ENCODE measurements at places on chromosomes 11 and 22.

DNA sequence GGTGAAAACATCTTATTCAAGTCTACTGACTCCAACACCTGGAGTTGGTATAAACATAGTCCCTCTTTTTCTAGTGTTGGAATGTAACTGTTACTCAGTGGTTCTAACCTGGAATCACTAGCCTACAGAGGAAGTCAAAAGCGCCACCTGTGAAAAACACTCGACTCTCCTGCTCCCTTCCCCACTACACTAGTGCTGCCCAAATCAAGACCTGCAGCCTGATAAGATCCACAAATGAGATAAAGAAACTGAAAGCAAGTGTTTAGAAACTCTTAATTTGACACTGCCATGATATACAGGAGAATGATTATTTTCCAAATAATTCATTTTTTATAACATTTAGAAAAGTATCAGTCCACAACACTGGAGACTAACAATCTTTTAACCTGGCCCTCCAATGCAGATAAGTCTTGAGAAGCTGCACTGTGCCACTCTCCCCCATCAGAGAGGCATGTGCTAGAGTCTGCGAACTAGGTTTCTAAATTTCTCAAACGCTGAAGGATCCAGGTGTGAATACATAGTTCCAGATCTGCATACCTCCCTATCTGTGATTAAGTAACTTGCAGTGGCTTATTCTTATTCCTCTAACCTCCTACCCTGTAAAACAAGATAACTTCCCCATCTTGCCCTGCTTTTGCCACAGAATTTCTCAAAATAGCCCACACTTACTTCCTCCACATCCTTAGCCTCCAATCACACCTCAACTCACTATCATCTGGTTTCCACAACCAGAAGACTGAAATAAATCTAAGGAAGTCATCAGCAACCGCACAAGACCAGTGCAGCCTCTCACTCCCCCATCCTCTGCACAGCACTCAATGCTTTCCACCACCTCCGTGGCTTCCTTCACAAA is 88.1 kb downstream of the RRAS2 start:
- DNase-seq: peak; percentile 25

DNA sequence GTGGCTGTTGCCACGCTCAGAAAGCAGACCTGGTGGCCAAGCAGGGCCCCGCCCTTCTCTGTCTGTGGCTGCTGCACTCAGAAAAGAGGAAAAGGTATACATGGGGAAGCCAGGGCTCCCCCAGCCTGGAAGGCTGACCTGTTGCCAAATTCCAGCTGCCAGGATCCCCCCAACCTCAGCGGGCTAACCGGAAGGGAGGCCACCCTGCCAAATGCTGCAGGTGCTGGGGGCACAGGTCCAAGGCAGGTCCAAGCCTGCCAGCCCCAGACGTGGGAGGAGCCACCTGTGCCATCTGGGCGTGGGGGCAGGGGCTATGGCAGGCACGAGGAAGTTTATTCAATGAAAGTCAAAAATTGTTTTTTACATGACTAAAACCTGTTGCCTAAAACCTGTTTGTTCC is 2.6 kb downstream of the NPTXR start:
- no peak for DNase-seq

GRCh38 chr11:32136657-32137056 is 45.8 kb downstream of the RCN1 start:
- DNase-seq: no peak

DNA sequence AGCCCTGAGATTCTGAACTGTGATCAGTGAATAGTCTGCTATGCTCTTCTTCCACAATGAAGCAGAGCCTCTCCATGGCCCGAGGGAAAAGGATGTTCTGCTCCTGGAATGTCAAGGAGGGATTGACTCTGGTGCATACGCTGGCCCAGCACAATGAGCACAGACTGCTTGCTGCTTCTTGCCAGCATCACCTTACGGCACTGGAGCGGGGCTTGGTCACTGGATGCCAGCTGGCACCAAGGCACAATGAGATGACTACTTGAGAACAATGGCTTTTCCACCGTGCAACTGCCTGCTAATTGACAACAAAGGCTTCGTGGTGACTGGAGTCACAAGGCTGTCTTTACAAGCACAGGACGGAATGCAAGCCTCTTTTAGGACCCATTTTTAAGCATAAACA is 139.2 kb downstream of the DSCAML1 start:
- DNase-seq: no peak

GRCh38 chr11:72787216-72788104 is 6.4 kb downstream of the STARD10 start:
- peak; percentile 64 for DNase-seq

- DNase-seq: no peak
Observed at GRCh38 chr11:65275906-65276305, 14.1 kb downstream of the POLA2 start.

GRCh38 chr11:121465709-121466062 is 12.9 kb upstream of the SORL1-AS1 start:
- no peak for DNase-seq

DNA sequence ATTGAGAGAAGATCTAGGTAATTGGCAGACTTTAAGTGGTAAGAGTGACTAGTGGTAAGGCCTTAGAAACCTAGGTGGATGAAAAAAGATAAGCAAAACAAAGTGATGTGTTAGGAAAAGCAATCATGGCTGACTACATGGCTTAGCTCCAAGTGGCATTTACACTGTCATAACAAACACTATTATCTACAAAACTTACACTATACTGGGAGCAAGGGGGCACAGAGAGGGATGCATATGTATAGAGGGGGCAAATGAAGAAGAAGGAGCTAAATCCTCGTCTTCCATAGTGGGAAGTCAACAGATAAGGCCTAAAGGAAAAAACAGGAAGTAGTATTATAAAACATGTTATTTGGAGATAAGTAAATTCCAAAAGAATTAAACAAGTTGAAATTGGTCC is 32.5 kb downstream of the ADORA2A start:
- no peak for DNase-seq

- DNase-seq: no peak
Observed at GRCh38 chr11:59285716-59286260, 72.9 kb upstream of the OR5AN1 start.

DNA sequence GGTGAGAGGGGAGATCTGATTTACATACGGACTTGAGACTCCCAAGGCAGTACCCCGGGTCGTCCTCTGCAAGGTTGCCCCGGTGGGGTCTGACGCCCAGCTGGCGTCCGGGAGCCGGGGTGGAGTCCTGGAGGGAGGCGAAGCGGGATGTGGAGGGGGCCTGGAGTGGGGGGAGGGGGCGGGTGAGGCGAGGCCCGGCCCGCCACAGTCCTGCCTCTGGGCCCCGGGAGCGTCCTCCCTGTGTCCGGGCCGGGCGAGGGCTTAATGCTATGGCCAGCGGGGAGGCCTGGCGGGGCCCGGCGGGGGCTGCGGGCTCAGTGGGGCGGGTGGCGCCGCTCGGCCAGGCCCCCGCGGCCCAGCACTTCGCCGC is 2.4 kb upstream of the MYBPC3 start:
- DNase-seq: no peak

- no peak for DNase-seq
Observed at GRCh38 chr22:27241430-27242321, 559.9 kb downstream of the MN1 start.

DNA sequence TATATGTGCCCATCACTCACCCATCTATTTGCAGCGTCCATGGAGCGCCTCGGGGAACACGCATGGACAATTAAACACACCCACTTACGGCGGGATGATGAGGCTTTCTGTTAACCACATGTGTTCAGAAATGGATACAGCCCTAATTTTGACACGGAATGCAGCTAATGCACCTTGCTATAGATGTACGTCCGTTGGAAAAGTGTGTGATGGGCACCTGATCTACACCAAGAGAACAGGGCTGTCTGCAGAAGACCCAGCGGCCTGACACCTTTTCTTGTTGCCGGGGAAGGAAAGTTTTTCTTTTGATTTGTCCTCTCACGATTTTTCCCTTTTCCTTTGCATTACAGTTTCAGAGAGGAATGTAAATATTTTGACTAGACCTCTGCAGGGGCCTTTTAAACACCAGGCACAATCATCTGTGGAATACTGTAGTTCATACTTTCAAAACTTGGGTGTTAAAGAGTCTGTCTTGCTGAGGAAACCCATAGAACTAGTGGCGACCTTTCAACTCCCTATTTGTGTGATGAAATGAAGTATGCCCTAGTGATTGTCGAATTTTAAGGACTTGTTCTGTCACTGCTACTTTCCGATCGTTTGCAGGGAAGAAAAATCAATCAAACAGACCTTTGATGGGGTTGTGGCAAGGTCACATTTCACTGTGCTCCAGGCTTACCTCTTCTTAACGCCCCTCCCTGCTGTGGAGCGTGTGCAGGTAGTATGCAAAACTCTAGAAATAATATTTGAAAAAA is 16.5 kb upstream of the PAX6 start:
- no peak for DNase-seq

DNA sequence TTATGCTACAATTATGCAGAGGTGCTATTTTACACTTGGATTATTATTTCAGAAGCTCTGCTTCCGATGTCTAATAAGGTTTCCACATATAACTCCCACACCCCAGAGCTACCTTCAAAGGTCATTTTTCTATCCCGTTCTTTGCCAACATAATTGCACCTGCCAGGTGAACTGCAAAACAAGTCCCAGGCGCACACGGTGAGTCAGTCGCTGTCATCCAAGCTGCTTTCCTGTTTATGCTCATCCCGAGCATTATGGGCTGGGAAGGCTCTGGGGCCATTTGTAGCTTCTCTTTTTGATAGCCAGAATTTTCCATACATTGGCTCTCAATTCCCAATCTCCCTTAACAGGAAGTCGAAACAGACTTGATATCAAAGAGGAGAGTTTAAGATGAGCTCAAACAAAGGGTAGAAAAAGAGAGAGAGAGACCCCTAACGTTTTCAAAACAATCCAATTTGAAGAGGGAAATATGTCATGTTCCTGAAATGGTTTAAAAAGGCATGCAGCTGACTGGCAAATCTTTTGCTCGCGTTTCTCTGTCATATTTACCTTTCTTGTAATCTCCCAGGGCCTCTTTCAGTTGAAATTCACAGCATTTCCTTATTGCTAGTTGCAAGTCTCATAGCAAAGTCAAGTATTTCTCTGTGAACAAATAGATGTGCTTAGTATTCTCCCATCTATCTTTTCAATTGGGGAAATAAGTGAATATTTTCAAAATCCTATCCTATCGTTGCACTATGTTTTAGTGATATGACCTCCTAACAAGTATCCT is 815.9 kb downstream of the KCNA4 start:
- DNase-seq: no peak

DNA sequence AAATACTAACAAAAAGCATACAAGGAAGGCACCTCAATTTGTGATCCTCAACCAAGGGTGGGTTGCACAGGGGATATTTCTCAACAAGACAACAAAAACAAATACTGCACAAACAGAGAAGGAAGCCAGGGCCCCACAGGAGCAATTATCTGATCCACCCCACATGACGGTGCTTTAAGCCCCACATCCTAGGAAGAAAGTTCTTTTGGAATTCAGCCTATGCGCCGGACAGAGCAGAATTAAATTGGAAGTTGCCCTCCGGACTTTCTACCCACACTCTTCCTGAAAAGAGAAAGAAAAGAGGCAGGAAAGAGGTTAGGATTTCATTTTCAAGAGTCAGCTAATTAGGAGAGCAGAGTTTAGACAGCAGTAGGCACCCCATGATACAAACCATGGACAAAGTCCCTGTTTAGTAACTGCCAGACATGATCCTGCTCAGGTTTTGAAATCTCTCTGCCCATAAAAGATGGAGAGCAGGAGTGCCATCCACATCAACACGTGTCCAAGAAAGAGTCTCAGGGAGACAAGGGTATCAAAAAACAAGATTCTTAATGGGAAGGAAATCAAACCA is 40.6 kb downstream of the OSBP start:
- DNase-seq: no peak
